ENCODE measurements at places on chromosomes 6 and 20. TPM values are rescaled to one million over a fixed set of nuclear protein-coding genes. Genes with fewer than 3 reads are reported as not detected.

Gene BEND6
- polyA plus RNA-seq = 9.2 TPM

DNA sequence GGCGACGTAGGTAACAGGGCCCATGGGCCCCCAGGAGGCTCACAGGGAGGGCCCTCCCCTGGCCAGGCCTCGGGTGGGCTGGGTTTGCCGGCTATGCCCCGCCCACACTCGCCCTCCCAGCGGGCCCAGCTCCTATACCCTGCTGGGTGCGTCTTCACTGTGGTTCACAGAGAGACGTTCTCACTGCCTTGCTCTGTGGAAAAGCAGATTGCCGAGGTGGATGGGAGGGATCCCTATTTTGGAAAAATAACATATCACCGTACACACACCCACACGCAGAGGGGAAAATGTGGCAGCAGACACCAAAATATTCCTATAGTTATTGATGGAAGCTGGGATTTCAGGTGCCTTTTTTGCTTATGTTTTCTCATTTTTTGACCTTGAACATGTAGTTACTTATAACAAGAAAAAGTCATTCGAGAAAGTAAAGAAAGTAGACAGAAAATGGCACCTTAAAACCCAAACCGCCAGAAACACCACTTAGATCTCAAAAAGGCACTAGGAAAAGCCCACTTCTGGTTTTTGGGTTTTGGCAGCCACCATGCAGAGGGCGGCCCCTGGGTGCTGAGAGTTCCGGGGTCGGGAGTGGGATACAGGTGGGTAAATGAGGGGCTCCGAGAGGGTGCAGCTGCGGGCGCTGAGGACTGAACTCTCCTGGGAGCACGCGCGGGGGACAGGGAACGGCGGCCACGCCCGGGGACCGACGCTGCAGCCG is 49.4 kb downstream of the TMEM242 start:
- DNase-seq = peak; percentile 70

DNA sequence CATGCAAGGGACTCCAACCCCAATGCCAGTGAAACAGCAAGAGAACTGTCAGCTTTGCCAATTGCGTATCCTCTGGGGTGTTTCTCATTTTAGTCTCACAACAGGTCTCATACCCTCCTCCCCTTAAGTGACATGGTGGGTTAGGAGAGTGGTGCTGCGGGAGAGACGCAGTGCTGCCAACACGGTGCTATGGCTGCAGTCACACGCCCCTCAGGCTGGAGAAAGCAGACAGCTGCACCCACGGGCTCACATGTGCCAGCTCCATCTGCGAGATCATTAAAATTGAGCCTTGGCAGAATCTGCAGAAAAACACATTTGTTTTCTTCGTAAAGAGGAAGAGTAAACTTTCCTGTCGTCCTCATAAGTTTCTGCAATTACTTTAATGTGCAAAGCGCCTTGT is 114.7 kb downstream of the ANKRD60 start:
- no peak for DNase-seq

DNA sequence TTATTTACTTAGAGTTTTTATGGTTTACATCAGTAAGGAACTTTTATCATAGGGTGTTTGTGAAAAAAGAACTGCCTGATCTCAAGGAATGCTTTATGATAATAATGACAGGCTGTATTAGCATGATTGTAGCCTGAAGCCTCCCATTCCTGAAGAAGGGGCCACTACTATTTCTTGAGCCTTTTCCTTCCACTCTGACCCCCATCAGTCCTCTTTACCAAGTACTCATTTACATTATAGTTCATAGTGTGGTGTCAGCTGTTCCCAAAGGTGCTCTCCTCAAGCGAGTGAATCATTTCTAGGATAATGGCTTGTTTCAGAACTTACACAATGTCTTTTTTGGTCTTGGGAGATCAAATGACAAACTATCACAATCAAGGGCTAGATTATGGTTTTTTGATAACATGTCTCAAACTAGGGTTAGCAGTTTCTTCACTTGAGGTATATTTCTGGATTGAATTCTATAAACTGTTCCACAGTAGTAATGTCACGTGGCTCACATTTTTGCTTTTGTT is 283.6 kb downstream of the CDKAL1 start:
- no peak for DNase-seq

GRCh38 chr6:27129917-27130316 is 117.6 kb upstream of the PRSS16 start:
- no peak for DNase-seq

- peak; percentile 36 for DNase-seq
Observed at GRCh38 chr20:21510414-21511384, 3.2 kb downstream of the NKX2-2 start.

All from SK-N-SH (cell line).